Hepatocyte (in vitro differentiated cells): ENCODE measurements at places on chromosomes 1 and 21. TPM values are rescaled to one million over a fixed set of nuclear protein-coding genes. Genes with fewer than 3 reads are reported as not detected.

Gene CELA3A
- 0.68 TPM in 1 of 2 replicates, not detected in the other for polyA plus RNA-seq

Gene TENT5C
- polyA plus RNA-seq = 2.4 and 2.5 TPM in 2 replicates

Gene PTGER3
- 0.36 and 1.0 TPM in 2 replicates for polyA plus RNA-seq

Gene CAPN2
- 161 and 162 TPM in 2 replicates for polyA plus RNA-seq

Gene SLC1A7
- 0.46 TPM in 1 of 2 replicates, not detected in the other for polyA plus RNA-seq

Gene CCDC27
- 0.59 and 0.73 TPM in 2 replicates for polyA plus RNA-seq

- DNase-seq = no peak
These were observed 11.8 kb upstream of the S100A10 start for GRCh38 chr1:152005360-152005912.

GRCh38 chr1:161092621-161093028 is 3.3 kb upstream of the NECTIN4 start:
- no peak for DNase-seq

GRCh38 chr1:230441183-230442029 is 15.3 kb upstream of the PGBD5 start:
- DNase-seq = no peak

DNA sequence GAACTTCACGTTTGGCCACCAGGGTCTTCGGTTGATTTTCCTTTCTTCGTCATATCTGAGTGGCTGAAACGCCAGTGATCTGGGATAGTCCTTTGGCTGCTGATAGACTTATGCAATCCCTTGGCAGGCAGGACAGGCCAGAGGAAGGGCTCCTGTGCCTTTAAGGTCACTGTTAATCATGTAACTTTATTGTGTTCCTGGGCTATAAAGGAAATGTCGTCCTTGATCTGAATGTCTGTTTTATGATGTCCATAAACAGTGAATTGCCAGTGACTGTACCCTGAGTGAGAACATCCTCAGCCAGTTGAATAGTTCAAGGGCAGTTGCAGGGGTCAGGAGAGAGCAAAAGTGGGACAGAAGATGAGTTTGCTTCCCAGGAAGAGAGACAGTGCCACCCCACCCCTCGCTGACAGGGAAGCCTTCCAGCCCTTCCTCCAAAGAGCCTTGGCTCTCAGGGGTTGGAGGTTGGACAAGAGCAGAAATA is 68.0 kb downstream of the PDE9A start:
- DNase-seq = peak; percentile 63

DNA sequence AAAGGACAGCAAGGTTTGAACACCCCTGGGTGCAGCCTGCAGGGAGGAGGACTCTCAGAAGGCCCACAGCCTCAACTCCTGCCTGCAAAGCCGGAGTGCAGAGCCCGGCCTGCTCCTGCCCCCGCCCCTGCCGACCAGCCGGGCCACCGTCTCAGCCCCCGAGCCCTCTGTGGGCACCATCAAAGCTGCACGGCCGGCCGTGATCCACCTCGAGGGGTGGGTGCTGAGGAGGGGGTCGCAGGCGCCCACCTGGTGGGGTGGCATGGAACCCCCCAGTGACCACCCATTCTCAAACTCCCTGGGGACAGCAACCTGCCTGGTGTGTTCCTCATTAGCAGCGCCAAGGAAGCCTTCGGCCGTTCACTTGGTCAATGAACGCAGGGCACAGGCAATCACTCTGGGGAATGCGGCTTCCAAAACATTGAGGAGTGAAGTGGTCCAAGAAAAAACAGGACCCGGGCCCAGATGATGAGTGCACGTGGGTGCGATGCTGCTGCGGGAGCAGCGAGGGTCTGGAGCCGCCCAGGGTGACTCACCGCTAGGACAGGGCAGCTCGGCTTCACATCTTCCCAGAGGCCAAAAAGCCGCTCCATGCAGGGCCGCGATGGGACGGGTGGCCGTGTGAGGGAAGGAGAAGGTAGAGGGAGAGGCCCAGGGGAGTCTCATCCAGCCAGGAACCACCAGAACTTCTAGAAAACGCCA is 157.6 kb downstream of the NPHP4 start:
- DNase-seq = no peak

GRCh38 chr1:100893718-100894117 is 924 bp downstream of the EXTL2 start:
- DNase-seq = no peak

- DNase-seq = no peak
These were observed 86.0 kb downstream of the PCNX2 start for GRCh38 chr1:233209481-233209880.

- no peak for DNase-seq
These were observed 623 bp downstream of the RPL22 start for GRCh38 chr1:6198646-6199297.

GRCh38 chr1:45097944-45098343 is 85.9 kb downstream of the UROD start:
- DNase-seq = no peak

DNA sequence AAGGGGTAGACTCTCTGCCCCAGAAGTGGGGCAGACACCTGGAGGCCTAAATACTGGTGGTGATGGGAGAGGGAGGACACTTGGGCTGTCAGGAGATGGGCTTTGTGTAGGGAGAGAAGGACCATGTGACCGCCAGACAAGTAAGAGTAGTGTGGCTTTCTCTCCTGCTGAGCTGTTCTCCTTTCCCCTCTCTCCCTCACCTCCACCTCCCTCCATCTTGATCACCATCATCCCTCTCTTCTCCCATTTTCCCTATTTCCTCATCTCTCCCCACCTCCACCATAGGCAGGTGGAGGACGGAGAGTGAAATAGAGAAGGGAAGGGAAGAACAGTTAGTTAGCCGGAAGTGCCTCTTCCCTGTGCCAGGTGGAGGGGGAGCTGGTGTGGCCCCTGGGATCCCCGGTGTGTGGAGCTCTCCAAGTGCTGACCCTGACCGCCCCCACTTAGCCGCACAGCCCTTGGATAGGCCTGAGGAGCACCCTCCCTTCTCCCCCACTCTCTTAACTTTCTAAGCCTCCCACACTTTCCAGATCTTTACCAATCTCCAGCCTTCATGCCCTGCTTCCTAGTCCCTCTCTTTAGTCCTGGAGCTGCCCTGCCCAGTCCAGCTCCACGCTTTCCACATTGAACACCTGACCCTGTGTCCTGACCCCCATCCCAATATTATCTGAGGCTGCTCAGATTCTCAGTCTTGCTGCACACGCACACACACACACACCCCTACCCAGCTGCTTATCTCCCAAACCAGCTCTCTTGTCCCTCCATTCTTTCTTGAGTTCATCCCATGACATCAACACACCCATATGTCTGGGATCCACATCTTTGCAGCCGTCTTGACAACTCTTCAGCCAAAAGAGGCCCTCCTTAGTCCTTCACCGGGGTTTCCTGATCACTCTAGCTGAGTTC is 1.5 kb downstream of the CELF3 start:
- DNase-seq = no peak
